ENCODE measurements at places on chromosomes 12 and 14.

DNA sequence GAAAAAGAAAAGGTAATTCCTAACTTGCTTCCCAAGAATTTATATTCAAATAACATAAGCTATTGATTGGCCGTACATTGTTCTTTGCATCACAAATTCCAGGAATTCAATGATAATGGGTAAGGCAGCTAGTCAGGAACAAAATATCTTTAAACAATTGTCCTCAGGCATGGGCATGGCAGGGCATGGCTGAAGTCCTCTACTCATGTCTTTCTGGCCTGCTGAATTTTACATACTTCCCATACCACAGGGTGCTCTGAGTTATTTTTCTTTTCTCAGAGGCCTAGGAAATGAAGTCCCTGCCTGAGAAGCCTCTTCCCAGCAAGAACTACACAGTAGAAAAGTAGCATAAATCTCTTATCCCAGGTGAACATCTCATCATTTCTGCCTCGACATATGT is 15.1 kb upstream of the DRAM1 start:
- no peak for DNase-seq

GRCh38 chr12:54251667-54252284 is 28.1 kb downstream of the CBX5 start:
- peak; percentile 19 for DNase-seq

GRCh38 chr12:108316176-108317086 is 22.7 kb downstream of the CMKLR1 start:
- no peak for DNase-seq

DNA sequence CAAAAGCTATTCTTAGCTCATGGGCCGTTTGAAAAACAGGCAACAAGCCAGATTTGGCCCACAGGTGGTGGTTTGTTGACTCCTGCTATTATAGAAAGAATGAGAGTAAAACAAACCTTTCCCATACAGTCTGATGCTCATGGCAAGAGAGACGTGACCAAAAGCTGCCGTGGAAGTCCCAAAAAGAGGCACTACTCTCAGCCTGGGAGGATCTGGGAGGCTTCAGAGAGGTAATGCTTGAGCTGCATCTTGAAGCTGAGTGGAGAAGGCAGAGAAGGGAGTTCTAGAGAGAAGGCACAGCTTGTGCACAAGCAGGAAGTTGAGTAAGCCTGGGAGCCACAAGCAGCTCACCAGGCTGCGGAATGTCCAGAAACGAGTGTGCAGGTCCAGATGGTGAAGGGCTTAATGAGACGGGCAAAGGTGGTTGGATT is 9.6 kb downstream of the PLXNC1 start:
- DNase-seq = no peak

- DNase-seq = no peak
Measured at GRCh38 chr12:55642267-55642666, 5.6 kb downstream of the OR10P1 start.

DNA sequence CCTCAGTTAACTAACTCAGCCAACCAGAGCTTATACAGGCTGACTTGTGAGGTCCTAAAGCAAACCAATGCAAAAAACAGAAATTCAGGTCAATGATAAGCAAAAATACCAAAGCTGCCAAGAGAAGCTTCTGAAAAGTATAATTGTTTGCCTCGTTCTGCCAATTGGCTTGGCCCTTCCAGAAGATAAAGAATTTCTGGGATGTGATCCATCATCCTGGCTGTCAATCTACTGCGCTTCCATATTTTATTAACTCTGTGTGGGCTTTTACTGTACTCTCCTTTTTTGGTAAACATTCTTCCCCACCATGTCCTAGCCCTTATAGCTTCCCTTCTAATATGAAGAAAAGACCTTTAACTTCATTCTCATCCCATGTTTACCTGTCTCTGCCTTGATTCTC is 387.9 kb downstream of the TMEM117 start:
- no peak for DNase-seq

- DNase-seq = no peak
Measured at GRCh38 chr14:92472860-92473259, 40.7 kb upstream of the RIN3 start.

DNA sequence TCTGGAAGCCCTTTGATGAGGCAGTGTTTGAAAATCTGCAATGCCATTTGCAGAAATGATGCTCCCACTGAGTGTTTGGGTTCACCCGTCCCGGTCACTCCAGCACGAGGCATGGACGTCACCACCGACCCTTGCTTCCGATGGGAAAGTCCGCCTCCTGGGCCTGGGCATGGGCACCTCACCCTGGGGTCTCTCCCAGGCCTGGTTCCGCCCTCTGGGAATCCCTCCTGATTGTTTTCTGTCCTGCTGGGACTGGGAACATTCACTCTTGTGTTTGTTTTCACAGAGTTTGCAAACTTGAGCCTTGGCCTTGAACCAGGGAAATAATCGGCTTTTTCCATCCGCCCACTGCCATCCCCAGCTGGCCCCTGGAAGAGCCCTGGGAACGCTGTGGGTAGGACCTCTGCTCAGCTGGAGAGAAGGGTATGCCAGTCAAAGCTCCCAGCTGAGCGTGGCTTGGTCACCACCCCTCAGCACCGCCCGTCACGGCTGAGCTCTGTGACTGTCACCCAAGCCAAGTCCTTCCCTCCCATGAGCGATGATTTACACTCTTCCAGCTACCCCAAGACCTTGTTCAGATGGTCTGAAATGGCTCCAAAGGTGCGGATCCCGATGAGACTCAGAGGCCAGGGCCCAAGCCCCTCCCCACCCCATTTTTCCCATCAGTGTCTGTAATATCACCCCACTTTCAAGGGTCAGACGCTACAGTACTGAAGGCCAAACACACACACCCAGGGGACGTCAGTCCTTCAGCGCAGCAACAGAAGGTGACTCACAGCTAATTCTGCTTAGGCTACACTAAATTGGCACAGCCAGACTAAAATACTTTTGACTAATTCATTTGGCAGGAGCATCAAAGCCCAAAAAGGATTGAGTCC is 34.1 kb upstream of the FZD10 start:
- no peak for DNase-seq

GRCh38 chr12:104986022-104986941 is at the start of gene NOPCHAP1:
TSS of gene NOPCHAP1 (plus strand) at chr12:104986316. CDS start at chr12:104986353, 37 bp downstream.
- peak; percentile 77 for DNase-seq

All from 8988T (cell line).